ENCODE measurements at places on chromosomes 5 and 9. TPM values are rescaled to one million over a fixed set of nuclear protein-coding genes. Genes with fewer than 3 reads are reported as not detected.

The PPIC gene
- 45.8 TPM for total RNA-seq

The HSD17B3 gene
- total RNA-seq: 0.39 TPM

The LIFR gene
- total RNA-seq: 91.3 TPM

The CREB3 gene
- 67.0 TPM for total RNA-seq

The CLINT1 gene
- total RNA-seq: 81.6 TPM

The FEM1C gene
- total RNA-seq: 10.4 TPM

The HTR1A gene
- not detected for total RNA-seq
